ENCODE measurements at places on chromosomes 16 and 17. TPM values are rescaled to one million over a fixed set of nuclear protein-coding genes. Genes with fewer than 3 reads are reported as not detected.

Gene PPM1E
- total RNA-seq = 0.03 TPM

Gene CA4
- total RNA-seq = not detected

Gene TMED6
- 1.2 TPM for total RNA-seq

Gene MYH1
- total RNA-seq = not detected

Gene TMEM95
- not detected for total RNA-seq

Gene LYRM9
- 1.9 TPM for total RNA-seq

Measured in activated T-helper 1 cell treated with anti-CD3 and anti-CD28 coated beads, Interleukin-12 subunit alpha, Interleukin-12 subunit beta, Interleukin-2, Interleukin-4 antibody, amounts not matched to agents 30 ng/mL and 10 ng/mL and 1 ng/mL, durations not matched to agents 14 hours and 24 hours and 36 hours (primary cell).